ENCODE measurements at places on chromosomes 4 and X.

DNA sequence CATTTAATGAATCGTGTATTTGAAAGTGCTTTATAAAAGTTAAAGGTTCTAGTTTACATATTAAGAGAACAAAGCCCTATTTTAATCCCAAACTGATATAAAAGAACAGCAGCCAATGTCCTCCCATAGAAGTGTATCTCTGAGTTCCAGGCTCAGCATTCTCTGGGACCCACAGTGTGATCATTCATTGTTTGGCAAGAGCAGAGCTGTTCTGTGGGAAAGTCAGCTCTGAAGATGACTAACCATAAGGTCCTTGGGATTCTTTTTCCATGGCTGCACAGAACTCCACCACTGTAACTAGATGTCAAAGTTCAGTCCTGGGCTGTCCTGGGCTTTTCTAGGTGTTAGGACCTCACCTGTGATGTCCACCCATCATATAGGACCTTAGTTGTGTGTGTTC, 157.0 kb upstream of the TLL1 start:
- no peak overlapping the region for H3K27ac ChIP-seq
- H3K27me3 ChIP-seq: no peaks in the 10 kb centered on the region
- no peak for DNase-seq
- no peaks in the 10 kb centered on the region for H3K4me1 ChIP-seq

DNA sequence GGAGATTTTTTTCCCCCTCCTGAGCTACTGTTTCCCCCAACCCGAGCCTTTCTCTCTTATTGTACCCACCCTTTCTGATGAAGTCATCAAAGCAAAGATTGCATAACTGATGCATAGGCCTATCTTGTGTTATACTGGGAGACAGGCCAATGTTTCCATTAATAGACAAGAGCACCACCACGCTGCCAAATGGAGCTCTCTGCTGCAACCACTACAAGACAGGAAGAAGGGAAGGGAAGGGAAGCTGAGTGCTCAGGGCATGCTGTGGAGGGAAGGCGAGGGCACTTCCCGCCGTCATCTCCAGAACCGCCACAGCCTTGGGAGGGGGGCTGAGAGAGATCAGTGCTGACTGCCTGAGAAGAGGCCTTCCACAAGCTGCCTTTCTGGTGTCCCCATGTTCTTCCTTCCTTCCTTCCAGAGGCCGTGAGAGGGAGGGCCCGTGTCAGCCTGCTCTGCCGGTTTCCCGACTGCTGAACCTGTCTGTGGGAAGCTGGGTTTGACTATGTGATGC, 75.0 kb downstream of the MGST2 start:
- H3K36me3 ChIP-seq: no peaks in the 10 kb centered on the region
- H3K27ac ChIP-seq: no peak overlapping the region
- peaks cover 12% of the 10 kb centered on the region for H3K27me3 ChIP-seq
- H3K4me3 ChIP-seq: no peak overlapping the region
- DNase-seq: no peak

DNA sequence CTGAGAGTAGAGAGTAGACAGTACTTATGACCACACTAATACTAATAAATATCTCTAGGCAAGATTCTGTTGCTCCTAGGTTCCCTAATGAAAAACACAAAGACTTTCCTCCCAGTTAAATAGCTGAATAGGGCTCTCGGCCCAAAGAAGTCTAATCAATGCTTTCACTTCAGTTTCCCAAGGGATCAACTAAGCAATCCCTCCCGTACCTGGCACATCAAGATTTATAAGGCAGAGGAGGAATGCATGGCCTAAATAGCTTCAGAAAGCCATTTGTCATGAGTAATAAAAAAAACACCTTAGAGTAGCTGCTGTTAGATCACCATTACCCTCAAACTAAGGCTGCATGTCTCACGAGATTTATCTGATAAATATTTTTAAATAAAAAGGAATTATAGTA, 56.8 kb upstream of the EXOC1L start:
- H3K4me1 ChIP-seq: no peaks in the 10 kb centered on the region
- H3K27me3 ChIP-seq: peaks cover 6% of the 10 kb centered on the region
- no peak overlapping the region for H3K4me3 ChIP-seq
- DNase-seq: no peak
- no peak overlapping the region for H3K27ac ChIP-seq
- no peaks in the 10 kb centered on the region for H3K36me3 ChIP-seq

DNA sequence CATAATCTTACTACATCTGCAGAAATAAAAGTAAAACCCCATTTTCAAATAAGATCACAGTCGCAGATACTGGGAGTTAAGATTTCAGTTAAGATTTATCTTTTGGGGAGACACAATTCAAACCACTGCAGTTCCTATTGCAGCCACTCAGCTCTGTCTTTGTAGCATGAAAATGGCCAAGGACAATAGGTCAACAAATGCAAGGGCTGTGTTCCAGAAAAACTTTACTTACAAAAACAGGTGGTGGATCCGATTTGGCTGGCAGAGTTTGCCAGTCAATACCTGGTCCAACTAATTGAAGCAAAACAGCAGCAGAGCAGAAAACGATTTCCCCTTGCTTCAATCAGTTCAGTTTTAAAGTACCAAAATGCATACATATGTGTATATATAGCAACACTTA, 77.4 kb downstream of the TENM3 start:
- no peak overlapping the region for H3K27ac ChIP-seq
- no peaks in the 10 kb centered on the region for H3K27me3 ChIP-seq
- H3K36me3 ChIP-seq: no peaks in the 10 kb centered on the region
- no peak for DNase-seq
- no peak overlapping the region for H3K4me3 ChIP-seq

DNA sequence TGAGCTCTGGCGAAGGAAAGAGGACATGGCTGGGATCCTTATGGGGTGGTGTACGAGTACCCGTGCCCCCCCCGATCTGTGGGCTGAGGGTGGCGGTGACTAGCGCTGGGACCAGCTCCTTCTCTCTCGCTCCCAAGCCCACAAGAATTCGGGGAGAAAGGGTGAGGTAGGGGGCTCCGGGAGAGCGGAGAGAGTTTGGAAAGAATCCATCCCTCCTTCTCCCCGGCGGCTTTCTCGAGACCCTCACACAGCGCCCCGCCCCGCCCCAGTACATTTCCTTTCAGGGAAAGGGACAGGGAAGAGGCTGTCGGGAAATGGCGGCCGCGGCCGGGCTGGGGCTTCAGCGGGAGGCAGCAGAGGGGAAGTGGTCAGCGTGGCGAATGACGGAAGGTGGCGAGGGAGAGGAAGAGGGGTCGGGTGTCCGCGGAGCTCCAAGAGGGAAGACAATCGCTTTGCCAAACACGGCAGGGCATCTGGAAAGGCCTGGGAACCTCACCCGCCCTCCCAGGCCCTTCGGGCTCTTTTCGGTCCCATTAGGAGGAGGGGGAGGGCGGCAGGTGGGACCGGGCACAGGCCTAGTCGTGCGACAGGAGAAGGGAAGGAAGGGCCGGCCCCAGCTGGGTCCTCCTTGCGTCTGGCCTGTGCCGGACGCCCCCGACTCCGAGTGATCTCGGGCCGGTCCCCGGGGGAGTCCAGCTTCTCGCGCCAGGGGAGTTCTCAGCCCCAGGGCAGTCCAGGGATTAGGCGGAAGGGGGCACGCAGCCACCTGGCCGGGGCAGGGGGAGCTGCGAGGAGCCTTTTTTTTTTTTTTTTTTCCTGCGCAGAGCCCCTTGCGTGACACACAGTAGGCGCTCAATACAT, 10.2 kb downstream of the HNRNPH2 start:
- H3K4me1 ChIP-seq: peaks cover 10% of the 10 kb centered on the region
- no peak for DNase-seq
- H3K27me3 ChIP-seq: no peaks in the 10 kb centered on the region
- H3K27ac ChIP-seq: peak overlapping the region; percentile 97

DNA sequence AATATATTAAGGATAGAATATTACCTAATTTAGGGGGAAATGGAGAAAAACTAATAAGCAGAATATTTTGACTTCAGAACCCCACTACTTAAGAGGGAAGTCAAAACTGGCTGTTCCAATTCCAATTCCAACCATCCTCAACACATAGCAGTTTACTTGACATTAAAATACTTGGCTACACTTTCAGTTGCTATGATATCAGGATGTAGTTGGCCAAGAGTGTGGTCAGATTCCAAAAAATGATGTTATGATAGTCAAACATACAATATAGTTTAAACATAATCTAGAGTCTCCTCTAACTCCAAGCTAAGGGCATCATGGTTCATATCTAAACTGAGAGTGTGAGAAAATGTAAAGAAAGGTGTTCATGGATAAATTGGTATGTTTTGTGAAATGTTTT, 16.5 kb upstream of the SMIM14 start:
- no peak for DNase-seq
- H3K27ac ChIP-seq: peak overlapping the region; percentile 4
- no peaks in the 10 kb centered on the region for H3K27me3 ChIP-seq
- no peak overlapping the region for H3K4me3 ChIP-seq

- DNase-seq: no peak
- peaks cover 10% of the 10 kb centered on the region for H3K4me1 ChIP-seq
- H3K4me3 ChIP-seq: no peak overlapping the region
- H3K27ac ChIP-seq: no peak overlapping the region
- peaks cover 18% of the 10 kb centered on the region for H3K36me3 ChIP-seq
- no peaks in the 10 kb centered on the region for H3K27me3 ChIP-seq
These were observed 75.8 kb downstream of the FRYL start for GRCh38 chr4:48704091-48704802.

- H3K4me1 ChIP-seq: peaks cover 20% of the 10 kb centered on the region
- peak overlapping the region; percentile 89 for H3K27ac ChIP-seq
- no peaks in the 10 kb centered on the region for H3K36me3 ChIP-seq
- no peaks in the 10 kb centered on the region for H3K27me3 ChIP-seq
These were observed 4.6 kb downstream of the MAGIX start for GRCh38 chrX:49166914-49167739.

DNA sequence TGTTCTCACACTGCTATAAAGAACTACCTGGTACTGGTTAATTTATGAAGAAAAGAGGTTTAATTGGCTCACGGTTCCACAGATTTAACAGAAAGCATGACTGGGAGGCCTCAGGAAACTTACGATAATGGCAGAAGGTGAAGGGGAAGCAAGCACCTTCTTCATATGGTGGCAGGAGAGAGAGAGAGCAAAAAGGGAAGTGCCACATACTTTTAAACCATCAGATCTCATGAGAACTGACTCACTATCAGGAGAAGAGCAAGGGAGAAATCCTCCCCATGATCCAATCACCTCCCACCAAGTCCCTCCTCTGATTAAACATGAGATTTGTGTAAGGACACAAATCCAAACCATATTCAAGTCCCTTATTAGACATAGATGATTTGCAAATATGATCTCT, 12.3 kb upstream of the RAP2C start:
- DNase-seq: no peak
- H3K27me3 ChIP-seq: no peaks in the 10 kb centered on the region
- no peak overlapping the region for H3K4me3 ChIP-seq
- H3K27ac ChIP-seq: peak overlapping the region; percentile 22

- H3K4me1 ChIP-seq: no peaks in the 10 kb centered on the region
- no peak overlapping the region for H3K27ac ChIP-seq
- H3K4me3 ChIP-seq: no peak overlapping the region
- no peak for DNase-seq
These were observed 9.2 kb upstream of the SORCS2 start for GRCh38 chr4:7183161-7183560.

DNA sequence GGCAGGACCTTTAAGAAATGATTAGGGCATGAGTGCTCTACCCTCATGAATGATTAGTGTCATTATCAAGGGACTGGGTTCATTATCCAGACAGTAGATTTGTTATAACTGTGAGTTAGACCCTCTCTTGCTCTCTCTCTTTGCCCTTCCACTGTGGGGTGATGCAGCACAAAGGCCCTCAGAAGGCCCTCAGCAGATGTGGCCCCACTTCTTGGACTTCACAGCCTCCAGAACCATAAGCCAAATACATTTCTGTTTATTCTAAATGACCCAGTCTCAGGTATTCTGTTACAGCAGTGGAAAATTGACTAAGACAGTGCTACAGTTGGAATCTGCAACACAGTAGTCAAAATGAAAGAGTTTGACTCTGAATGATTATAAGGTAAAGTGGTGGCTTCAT, 17.2 kb upstream of the PDLIM5 start:
- H3K27ac ChIP-seq: no peak overlapping the region
- H3K4me1 ChIP-seq: no peaks in the 10 kb centered on the region
- H3K4me3 ChIP-seq: no peak overlapping the region

DNA sequence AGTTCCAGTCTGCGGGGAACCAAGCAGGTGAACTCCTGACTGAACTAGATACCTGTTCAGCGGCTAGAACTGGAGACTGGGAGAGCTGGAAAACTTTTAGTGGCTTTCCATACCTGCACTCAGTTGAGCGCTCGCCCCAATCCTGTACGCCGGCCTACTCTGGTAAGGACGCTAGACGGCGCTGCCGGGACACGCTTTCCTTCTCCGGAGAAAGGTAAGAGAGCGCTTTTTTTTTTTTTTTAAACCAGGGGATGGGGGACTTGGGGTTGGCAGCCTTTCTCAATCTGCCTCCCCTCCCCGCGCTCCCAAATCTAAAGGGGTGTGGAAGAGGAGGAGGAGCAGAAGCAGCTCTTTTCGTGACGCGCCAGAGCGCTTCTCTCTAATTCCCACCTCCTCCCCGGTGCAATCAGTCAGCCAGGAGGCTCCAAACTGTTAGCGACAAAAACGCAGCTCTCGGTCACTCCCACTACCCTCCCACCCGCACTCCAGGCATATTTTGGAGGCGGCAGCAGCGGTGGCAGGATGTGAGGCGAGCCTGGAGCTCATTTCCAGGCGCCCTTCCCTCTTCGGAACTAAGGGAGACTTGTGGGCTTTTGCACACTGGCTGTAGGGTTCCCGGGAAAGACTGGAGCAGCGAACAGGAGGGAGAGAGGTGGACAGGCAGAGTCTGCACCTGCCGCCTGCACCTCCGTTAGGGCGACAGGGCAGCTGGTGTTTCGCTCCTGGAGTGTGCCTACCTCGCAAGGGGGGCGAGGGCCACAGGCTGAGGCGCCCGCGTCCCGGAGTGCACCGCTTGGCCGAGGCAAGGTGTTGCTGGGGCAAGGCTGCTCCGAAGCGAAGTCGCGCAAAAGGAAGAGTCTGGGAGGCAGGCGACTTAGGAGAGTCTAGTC, at the start of gene IL1RAPL2:
Gene IL1RAPL2 (plus strand): TSS at position 409 of the 890 bp plus-strand sequence.
- H3K4me3 ChIP-seq: no peak within 1 kb of the TSS
- peaks cover 3% of the 10 kb centered on the region for H3K27me3 ChIP-seq
- no peaks in the 10 kb centered on the region for H3K36me3 ChIP-seq
- H3K27ac ChIP-seq: no peak within 1 kb of the TSS
- DNase-seq: no peak
- no peaks in the 10 kb centered on the region for H3K4me1 ChIP-seq

GRCh38 chrX:119706616-119707015, 13.6 kb upstream of the SEPTIN6 start:
- H3K4me1 ChIP-seq: no peaks in the 10 kb centered on the region
- H3K27ac ChIP-seq: no peak overlapping the region
- no peak overlapping the region for H3K4me3 ChIP-seq

DNA sequence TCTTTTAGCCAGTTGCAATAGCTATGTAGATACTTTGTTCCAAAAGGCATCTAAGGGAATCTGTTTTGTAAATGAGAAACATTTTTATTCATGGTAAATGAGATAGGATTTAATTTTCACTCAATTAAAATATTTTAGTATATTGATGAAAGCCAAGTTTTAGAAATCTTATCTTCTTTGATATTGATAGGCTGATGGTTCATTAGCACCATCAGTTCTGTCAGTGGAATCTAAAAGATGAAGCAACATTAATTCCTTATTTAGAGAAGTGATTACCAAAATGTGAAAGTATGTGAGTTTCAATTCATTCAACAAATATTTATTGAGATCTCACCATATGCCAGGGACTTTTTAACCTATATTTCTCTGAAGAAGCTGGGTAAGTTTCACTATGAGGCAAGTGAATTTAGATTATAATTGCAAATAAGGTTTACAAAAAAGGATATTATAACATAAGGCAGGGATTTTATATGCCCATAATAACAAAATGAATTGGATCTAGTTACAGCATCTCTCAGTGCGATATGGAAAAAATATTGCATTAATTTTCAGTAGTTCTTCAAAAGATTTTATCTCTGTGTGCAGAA, 79.3 kb downstream of the GABRB1 start:
- H3K36me3 ChIP-seq: no peaks in the 10 kb centered on the region
- DNase-seq: no peak
- H3K4me3 ChIP-seq: no peak overlapping the region
- H3K27me3 ChIP-seq: peaks cover 4% of the 10 kb centered on the region

All from memory B cell (primary cell).